ENCODE measurements at places on chromosomes 16 and 17.

- no peak for DNase-seq
Observed at GRCh38 chr17:63972796-63973195, at the start of gene SCN4A. SCN4A (minus strand) TSS chr17:63972918; CDS start chr17:63972841, 77 bp downstream.

- no peak for DNase-seq
Observed at GRCh38 chr16:65817799-65818198, 548.7 kb upstream of the CDH5 start.

DNA sequence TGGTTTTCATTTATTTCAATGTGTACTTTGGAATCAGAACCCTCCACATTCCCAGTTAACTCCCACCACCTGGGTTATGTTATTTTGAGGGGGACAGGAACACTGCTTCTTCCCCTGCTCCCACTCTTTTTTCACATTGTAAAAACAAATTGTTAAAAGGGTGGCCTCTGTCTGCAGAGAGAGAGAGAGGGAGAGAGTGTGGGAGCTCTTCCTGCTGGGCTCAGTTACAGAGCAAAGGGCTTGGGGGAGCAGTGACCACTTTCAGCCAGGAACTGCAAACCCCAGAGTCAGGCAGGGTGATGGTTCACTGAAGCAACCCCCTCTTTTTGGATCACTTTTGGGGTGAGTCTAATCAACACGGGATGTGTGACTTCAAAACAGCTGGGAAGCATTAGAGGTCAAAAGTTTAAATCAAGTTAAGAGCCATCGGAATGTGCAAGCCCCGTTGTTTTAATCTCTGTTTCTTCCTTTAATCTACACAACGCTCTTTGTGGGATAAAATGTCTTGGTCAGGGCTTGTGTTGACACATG is 577.0 kb upstream of the CDH11 start:
- DNase-seq, result no peak

- DNase-seq, result no peak
Observed at GRCh38 chr17:49229805-49230600, 584 bp downstream of the PHOSPHO1 start.

GRCh38 chr16:31361201-31362110 is 6.5 kb downstream of the ITGAX start:
- DNase-seq, result no peak

All from memory B cell (primary cell).